Activated T-cell treated with anti-CD3 and anti-CD28 coated beads for 24 hours (primary cell): ENCODE measurements at places on chromosomes 12 and 14.

DNA sequence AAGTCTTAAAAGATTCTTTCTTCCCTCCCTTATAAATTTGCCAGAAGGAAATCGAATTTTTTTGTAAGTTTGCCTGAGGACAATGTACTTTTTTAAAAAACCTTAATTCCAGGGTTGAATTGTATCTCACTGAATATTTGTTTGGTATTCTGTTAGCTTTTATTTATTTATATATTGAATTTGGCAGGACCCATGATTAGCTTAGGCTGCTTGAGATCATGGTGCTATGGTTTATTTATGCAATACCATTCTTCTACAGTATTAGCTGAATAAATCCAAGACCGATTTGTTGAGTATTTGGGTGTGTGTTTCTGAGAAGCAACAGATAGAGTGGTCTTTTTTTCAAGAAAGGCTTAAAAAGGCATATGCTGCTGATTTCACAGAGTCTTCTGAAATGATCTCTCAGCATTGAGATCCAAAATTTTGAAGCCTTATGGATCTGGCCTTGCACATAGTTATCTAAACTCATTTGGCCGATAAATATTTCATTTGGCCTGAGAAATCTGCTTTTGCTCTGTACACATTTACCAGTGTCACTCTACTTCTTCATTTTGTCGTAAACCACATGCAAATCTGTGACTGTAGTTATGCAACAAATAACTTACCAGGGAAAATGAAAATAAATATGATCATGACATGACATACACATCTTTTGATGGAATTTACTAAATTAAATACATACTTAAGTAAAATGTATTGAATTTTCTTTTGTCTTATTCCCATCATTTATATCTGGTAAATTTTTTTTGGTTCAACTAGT lies 265.8 kb upstream of the FLRT2 start:
- no peak for DNase-seq

GRCh38 chr14:94545131-94545841 lies 16.0 kb upstream of the SERPINA4 start:
- no peak for DNase-seq

DNA sequence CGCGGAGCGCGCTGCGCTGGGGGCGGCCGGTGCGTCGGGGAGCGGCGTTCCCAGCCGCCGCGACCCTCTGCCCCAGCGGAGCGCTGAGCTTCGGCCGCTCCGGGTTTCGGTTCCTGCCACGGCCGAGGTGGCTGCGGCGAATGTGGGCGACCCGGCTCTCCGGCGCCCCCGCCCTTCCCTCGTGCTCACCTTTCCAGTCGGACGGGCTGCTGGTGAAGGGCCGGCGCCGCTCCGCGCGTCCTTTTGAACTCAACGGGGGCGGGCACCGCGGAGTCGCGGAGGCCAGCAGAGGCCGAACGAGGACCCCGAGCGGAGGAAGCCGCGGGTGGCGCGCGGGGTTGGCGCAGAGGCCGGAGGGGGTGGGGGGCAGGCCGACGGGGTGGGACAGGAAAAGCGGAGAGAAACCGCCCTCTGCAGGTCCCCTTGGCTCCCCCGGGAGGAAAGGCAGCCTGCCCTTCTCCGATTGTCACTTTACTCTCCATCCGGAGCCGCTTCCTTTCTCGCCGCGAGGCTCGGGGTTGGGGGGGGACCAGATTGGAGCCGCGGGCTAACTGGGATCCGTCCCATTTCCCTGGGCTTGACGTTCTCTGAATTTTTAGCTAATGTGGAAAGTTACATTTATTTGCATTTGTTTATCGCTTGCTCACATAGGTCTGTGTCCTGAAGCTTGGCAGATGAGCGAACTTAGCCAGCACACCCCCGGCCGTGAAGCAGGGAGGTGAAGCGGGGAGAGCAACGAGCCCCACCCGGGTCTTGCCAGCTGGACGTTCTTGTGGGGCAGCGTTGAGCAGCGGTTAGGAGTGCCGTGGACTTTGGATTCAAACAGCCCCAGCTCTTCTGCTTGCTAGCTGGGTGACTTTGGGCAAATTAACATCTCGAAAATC lies at the start of gene SMAGP:
Gene SMAGP (minus strand): TSS at position 349 of the 884 bp plus-strand sequence. CDS start 1,137 bp downstream, outside the sequence.
- DNase-seq = no peak

GRCh38 chr12:89782807-89783206 lies 74.2 kb upstream of the ATP2B1 start:
- no peak for DNase-seq

DNA sequence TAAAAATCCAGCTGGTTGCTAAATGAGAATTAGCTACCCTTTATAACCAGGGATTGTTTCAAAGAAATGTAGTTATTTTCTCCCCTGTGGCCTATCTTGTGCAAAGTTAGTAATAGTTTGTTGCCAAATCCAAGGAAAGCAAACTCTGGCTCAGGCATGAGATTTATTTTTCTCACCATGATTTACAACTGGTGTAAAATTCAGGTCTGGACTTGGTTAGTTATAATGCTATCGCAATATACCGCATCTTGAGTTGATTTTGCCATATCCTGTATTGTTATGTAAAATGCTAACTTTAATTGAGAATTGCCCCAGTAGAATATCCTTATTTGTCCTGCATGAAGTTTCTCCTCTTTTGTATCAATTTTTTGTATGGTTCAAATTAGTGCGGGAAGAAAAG lies 135.5 kb downstream of the CRADD start:
- no peak for DNase-seq

DNA sequence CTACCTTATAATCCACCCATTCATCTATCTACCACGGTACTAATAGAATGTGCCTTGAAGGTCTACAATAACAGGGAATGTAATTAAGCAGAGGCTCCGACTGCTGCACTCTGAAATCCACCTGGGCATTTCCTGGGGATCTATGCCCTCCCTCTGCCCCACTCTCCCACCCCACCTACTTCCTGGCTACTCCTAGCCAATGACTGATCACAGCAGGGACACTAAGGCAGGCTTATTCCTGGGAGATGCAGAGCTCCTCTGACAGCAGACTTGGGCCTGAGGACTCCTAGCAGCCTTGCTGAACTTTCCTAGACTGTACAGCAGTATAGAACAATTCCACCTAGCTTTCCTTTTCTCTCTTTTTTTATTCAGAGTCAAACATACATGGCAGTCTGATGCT lies 91.1 kb upstream of the DHRS4 start:
- DNase-seq = no peak

GRCh38 chr14:20550926-20551325 lies 9.9 kb downstream of the RNASE9 start:
- DNase-seq = no peak

DNA sequence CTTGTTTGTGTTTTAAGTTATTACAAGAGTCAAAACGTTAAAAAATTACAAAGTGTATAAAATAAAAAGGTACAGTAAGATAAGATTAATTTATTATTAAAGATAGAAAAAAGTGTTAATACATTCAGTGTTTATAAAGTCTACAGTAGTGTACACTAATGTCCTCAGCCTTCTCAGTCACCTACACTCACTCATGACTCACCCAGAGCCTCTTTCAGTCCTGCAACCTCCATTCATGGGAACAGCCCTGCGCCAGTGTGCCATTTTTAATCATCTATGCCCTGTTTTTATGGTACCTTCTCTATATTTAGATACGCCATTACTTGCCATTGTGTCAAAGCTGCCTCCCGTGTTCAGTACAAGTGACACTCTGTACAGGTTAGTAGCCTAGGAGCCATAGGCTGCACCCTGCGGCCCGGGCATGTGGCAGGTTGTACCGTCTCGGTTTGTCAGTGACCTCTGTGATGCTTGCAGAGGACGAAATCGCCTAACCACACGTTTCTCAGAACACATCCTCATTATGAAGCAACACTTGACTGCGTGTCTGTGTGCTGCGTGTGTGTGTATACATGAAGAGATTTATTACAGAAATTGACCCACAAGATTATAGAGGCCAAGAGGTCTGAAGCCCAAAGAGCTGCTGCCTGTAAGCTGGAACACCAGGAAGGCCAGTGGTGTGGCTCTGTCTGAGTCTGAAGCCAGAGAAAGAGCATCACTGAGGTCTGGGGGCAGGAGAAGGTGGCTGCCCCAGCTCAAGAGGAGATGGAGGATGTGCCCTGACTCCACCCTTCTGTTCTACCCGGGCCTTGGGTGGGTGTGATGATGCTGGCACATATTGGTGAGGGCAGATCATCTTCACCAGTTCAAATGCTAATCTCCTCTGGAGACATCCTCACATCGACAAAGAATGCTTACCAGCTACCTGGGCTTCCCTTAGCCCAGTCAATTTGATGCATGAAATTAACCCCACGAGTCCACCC lies 116.6 kb upstream of the C14orf180 start:
- no peak for DNase-seq

DNA sequence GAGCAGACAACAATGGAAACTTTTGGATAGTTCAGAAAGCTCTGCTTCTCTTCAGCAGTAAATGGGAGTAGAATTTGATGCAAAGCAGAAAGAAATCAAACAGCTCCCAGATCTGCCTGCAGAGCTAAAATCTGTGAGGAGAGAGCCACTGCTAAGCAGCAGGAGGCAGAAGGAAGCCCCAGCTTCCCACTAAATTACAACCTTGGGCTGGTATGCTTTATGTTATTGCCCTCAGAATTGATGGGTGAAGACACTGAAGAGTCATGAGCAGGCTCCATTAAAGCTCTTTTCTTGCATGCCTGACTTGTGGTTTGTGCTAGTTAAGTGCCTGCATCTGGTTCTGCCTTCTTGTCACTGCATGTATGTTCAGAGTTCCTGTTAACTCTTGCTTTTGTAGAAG lies 8.4 kb downstream of the ZC2HC1C start:
- DNase-seq = no peak

DNA sequence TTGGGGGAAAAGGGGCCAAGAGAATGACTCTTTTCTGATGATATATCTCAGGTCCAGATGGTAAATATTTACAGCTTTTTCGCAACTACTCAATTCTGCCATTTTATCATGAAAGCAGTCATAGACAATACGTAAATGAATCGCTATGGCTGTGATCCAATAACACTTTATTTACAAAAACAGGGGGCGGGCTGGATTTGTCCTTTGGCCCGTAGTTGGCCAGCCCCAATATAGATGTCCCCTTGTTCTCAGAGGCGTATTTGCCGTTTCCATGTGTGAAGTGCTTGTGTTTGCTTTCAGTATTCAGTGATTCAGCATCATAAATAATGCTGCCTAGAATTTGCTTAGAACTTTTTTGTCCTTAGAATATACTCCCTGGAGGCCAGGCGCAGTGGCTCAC lies 77.2 kb downstream of the CCDC92 start:
- no peak for DNase-seq

GRCh38 chr14:34259996-34260395 lies 202.0 kb downstream of the SPTSSA start:
- DNase-seq = no peak

- DNase-seq = no peak
Measured at GRCh38 chr12:89878950-89879349, 170.3 kb upstream of the ATP2B1 start.

- no peak for DNase-seq
Measured at GRCh38 chr14:97178781-97179180, 381.6 kb downstream of the VRK1 start.
